ENCODE measurements at places on chromosomes 5 and 9.

DNA sequence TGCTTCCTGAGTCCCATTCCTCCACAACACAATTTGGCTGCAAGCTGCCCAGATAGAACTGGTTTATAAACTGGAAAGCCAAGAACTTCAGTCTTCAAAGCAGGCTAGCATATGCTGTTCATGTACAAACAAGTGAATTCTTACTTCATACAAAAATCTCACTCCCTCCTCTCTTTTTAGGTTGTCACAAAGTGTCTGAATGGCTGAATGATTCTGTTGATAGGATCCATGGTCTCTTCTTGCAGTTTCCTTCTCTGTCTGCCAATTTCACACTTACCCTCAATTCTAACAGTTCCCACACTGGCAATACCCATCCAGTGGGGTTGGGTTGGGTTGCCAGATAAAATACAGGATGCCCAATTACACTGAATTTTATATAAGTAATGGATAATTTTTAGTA, 363.5 kb downstream of the DEPDC1B start:
- DNase-seq = no peak

DNA sequence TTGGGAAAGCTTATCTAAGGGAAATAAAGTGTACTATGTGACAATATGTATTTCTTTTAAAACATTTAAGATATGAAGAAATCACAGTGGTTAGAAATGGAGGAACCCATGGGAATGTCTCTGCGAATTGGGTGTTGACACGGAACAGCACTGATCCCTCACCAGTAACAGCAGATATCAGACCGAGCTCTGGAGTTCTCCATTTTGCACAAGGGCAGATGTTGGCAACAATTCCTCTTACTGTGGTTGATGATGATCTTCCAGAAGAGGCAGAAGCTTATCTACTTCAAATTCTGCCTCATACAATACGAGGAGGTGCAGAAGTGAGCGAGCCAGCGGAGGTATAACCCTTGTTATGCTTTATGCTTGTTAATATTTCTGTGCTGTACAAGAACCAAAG, 69.9 kb downstream of the ADGRV1 start:
- DNase-seq = no peak

DNA sequence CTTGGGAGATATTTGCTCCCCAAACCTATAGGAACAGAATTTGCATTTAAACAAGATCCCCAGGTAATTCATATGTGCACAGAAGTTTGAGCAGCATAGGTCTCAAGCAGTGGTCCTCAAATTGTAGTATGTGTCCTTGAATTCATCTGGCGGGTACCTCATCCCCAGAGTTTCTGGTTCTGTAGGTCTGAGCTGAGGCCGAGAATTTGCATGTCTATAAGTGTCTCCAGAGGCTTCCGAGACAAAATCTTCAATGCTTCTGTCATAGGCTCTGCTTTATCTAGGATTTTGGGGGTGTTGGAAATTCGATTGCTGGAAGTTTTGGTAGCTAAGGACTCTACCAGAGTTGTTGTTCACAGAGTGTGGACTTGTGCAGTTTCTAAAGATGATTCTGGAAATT, 38.6 kb downstream of the MAT2B start:
- no peak for DNase-seq

GRCh38 chr5:33228149-33228548, 212.6 kb upstream of the TARS1 start:
- DNase-seq = no peak

GRCh38 chr5:159231167-159231566, 21.8 kb upstream of the RNF145 start:
- no peak for DNase-seq

GRCh38 chr9:71822456-71822855, 54.1 kb upstream of the CEMIP2 start:
- DNase-seq = no peak

DNA sequence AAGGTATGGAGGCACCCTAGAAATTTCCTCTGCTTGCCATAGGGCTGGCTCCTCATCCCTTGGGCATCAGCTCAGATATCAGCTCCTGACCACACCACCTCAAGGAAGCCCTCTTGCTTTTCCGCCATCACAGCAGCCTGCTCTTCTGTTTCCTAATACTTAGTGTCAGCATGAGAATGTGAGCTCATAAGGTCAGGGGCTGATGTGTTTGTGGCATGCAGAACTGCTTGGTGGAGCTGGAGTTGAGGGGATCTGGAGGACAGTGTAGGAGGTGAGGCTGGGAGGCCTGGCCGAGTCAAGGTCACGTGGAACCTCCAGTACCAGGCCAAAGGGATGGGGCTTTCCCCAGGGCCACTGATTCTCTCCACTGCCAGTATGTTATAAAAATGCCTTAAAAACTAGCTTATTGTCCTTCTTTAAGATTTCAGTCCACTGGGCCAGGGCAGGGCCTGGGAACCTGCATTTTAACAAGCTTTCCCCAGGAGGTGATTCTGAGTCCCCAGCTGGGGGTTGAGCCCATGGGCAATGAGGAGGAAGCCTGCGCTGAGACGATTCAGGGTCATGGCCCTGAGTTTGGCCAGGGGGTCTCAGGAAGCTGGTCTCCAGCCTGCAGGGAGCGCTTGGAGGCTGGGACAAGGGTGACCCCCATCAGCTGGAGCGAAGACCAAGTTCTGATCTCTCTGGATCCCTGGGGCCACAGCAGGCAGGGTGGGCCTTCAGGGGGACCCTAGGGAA, 28.6 kb downstream of the DAB2IP start:
- DNase-seq = no peak

DNA sequence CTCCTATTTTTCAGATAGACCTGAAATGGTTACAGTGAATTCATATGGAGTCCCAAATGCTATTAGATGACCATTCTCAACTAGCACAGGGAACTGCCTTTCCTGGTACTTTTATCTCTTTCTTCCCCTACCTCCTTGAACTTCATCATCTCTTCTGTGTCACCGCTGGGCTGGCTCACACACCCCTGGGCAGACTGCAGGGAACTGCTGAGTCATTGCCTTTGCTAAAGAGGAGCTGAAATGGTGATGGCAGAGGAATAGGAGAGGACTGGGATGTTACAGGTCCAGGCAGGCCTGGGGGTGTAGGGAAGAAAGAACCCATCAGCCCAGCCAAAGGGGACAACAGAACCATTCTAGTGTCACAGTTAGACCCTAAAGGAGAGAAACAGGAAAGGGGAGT, 322.3 kb downstream of the ASTN2 start:
- DNase-seq = no peak

DNA sequence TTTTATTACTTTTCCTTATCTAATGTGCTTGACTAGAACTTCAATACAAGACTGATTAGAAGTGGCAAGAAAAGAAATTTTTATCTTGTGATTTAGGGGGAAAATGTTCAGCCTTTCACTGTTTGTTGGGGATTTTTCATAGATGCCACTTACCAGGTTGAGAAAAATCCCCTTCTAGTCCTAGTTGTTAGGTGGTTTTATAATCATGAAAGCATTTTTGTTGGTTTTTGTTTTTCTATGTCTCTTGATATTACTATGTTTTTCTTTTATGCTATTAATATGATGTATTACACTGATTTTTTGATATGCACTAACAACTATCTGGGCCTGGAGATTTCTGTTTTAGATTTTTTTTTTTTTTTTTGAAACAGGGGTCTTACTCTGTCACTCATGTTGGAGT, 134.0 kb downstream of the PARP8 start:
- DNase-seq = no peak

DNA sequence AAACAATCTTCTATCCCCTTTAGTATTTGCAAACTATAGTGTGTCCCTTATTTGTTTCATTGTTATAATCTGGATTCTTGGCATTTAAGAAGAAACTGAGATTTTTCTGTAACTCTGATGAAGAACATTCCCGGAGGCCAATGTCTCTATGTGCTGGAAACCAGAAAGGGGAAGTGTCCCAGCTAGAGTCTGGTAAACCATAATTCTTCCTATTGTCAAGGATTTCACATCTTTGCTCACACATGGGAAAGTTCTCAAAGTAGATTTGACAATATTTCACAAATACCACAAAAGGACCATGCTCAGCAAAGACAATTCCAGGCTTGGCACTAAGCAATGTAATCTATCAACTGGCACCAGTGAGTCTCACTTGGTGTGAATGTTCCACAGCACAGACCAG, 146.8 kb downstream of the MUSK start:
- no peak for DNase-seq

GRCh38 chr5:122701640-122702523, 73.0 kb upstream of the SNX2 start:
- no peak for DNase-seq
